ENCODE measurements at places on chromosomes 5 and 9.

- DNase-seq = no peak
Observed at GRCh38 chr5:74393943-74394342, 246.6 kb downstream of the ENC1 start.

- no peak for DNase-seq
Observed at GRCh38 chr5:96768708-96769251, 39.0 kb downstream of the ERAP1 start.

DNA sequence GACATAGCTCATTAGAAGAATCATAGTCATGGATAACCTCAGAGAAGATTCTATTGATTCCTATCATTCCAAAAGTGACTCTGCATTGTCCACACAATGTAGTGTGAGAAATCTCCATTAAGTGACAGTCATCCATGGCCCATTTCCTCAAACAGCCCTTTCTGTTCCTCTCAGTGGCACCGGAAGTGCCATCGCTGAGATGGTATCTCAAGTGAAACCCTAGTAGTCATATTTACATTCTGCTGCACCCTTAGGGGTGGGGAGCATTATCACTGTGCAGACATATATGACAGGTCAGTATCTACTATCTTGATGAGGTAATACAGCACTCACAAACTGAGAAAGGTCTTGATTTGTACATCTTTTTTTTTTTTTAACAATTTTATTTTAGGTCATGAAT lies 55.4 kb upstream of the MIER3 start:
- no peak for DNase-seq

DNA sequence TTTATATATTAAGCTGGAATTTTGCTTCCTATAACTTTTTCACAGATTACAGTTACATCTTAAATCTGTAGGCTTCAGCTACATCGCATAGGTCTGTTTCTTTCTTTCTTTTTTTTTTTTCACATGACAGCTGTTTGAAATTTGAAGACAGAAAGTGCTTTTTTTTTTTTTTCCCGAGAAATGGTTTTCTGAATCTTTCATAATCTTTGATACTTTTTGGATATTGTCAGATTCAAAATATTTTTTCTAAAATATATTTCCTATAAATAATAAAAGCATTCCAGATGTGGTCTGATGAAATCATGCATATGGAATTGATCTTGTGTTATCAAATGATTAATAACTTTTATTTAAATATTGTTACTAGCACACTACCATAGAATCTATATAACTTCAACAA lies 212.2 kb downstream of the TAF11L14 start:
- no peak for DNase-seq

- peak; percentile 98 for DNase-seq
Observed at GRCh38 chr5:32193591-32193990, 19.5 kb upstream of the GOLPH3 start.

DNA sequence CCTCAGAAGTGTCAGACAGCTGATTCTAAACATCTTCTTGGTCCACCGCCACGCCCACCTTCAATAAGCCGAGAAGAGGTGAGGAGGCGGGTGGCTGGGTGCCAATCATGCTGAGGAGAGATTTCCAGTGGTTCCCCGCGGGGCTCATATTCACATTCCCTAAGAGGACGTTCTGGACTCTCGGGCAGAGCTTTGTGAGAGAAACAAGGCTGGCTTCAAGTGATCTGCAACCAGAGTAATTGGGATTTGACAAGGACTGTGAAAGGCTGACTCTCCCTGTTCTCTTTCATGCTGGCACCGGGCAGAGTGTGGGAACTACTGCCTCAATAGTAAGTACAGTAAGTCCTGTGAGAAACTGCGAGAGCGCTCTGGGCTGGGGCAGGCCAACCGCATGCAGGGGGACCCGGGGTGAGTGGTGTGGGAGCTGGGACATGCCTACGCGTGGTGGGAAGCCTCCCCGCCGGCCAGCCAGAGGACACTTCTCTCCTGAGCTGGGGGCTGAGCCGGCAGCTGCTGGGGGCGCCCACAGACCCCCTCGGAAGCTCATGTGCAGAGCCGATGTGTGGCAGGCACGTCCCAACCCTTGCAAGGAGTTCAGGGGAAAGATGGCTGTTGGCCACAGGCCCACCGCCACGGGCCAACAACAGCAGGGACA lies 110.9 kb downstream of the LIFR start:
- DNase-seq = no peak

DNA sequence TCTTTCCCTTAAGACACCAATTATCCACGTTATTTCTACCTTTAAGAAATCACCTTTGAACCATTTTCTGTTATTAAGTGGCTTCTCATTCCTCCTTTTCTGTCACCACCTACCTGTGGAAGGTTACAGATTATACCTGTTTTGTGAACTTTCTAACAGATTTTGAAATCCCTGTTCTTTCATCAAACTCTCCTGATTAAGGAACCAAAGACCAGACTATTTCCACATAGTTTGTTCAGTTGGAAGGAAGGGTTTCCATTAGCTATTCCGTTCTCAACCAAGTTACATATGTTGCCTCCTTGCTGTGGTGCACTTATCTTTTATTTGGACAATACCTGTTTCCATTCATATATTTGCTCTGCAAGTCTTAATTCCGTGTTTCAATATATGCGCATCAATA lies 343.6 kb downstream of the ADGRV1 start:
- DNase-seq = no peak

GRCh38 chr9:132990781-132991180 lies 12.3 kb downstream of the GFI1B start:
- no peak for DNase-seq

GRCh38 chr5:33840927-33841547 lies 50.8 kb downstream of the ADAMTS12 start:
- peak; percentile 17 for DNase-seq

DNA sequence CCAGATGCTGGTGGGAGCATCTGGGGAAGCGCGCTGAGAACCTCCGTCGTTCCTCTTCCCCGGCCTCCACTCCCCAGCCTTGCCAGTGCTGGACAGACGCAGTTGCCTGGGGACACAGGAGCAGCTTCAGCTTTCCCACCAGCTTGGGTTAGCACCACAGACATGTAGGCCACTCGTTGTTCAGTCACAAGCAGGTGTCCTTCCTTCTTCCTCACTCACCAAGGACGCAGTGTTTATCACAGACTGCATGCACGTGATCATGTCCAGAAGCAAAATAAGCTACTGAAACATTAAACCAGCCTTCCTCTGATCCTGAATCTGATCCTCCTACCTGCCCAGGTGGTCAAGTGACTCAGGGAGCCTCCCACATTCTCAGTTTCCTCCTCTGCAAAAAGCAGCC lies 232.9 kb downstream of the SYK start:
- no peak for DNase-seq

DNA sequence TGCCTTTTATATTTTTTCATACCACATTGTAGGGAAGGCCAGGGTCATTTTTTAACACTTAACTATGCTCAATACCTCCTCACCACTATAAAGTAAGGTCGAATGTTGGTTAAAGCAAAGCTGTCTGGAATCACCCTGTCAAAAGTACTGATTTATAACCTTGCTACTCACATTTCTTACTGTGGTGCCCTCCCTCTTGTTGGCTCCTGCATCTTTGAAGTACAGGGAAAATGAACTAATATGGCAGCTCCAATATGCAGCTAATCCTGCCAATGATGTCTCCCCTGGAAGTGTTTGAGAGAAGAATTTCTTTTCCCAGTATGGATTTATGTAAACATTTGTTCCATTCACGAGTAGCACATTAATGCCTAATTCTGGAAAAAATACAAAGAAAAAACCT lies 108.4 kb upstream of the RPS23 start:
- DNase-seq = no peak

DNA sequence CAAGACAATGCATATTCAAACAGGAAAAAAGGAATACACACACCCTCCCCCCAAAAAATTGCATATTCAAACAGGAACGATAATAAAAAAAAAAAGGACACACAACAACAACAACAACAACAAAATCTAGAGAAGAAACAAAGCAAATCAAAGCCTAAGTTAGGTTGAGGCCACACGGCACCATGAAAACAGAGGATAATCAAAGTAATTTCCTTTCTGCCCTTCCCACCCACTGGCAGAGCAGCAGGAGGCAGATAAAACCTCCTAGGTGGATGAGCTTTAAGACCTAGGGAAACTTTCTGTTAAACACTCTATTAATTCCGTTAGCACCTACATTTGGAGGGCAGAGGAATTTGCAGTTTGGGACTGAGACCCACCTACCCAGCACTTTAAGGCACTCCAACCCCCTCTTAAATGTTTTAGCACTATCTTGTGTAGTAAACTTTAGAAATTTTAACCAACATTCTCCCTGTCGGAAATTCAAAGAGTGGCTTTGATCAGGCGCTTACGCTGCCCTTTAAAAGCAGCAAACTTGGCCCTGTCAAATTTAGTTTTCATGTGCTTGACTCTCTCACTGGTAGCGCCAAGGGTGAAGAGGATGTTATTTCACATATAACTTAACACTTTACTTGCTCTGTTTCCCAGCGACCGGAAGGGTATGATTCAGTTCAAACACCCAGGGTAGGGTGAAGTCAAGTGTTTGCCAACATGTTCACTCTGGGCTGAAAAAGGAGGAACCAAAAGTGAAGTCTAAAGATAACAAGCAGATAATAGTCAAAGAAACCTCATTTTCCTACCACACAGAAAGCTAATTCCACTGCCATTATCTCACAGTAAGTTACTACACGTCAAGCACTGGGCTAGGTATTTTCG lies 9.2 kb downstream of the ENC1 start:
- peak; percentile 90 for DNase-seq

- DNase-seq = no peak
Observed at GRCh38 chr9:117682955-117683710, 21.1 kb upstream of the TLR4 start.

DNA sequence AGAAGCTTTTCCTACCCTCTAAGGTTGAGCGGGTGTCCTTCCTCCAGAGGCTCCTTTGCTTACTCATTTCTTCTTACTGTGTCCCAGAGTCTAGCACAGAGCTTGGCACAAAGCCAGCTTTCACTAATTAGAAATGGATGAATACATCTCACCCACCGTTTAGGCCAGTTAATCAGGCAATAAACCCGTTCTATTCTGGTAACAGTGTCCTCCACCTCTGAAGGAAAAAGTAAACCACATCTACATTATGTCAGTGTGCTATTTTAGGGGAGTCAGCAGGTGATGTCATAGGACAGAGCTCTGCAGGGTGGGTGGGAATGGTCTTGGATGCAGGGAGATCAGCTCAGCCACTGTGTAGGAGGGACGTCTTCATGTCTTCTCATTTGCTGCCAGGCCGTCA lies 109.2 kb downstream of the OSTF1 start:
- DNase-seq = peak; percentile 39

GRCh38 chr9:132293145-132293721 lies 61.6 kb downstream of the SETX start:
- peak; percentile 55 for DNase-seq

DNA sequence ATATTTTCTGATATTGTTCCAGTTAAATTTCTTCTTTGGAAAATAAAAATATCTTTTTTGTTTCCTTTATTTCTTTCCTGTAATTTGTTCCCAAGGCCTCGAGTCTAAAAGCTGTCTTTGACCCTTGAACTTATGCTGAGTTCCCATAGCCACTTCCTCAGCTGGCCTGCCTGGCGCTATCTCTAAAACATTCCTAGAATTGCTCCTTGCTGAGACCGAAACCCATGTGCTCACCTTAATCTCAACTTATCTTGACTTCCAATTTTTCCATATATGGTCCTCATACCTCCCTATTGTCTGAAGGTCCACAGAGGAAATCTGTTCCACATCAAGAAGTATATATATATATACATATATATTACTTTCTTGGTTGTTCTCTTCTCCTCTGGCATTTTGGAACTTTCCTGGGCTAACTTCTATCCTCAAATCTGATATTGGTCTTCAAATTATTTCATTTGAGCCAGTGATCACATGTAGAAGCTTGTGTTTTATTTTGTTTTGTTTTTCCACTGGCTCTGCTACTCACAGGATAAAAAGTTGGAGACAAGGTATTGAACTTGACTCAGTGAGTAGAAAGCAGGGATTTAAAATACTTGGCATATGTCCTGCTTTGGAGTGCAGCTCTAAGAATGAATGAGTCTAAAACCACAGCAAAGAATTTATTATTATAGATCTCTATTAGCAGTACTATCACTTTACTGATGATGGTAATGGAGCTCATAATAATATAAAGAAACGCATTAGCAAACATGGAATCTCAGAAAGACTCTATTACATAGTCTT lies 45.2 kb downstream of the ENC1 start:
- DNase-seq = no peak

DNA sequence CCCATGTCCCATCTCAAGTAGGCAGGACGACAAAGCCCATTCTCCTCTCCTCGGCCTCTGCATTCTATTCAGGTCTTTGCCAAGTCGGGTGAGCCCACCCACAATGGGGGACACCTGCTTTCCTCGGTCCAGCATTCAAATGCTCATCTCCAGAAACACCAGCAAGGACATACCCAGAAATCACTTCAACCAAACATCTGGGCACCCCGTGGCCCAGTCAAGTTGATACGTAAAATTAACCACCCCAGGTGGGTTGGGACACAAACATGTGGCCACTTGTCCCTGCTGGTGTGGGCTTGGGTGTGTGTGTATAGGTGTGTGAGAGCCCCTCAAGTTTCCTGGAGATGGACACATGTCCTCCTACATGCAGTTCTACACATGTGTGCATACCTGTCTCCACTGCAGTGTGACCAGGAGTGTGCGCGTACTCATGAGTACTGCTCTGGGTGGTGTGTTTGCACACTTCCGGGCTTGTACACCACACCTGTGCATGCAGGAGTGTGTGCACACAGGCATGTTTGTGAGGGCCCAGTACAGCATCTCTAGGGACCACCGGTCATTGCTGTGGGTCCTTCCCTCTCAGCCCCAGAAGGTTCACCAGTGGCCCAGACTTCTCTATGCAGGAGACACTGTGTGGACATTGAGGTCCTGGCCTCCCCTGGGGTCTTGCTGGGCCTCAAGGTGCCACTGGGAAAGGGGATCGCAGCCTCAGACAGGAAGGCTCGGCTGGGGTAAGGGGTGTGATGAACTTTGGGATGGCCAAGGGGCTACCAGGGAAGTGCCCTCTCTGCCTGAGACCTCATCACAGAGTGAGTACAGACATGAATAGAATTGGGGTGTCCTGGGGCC lies 35.4 kb upstream of the RXRA start:
- no peak for DNase-seq

DNA sequence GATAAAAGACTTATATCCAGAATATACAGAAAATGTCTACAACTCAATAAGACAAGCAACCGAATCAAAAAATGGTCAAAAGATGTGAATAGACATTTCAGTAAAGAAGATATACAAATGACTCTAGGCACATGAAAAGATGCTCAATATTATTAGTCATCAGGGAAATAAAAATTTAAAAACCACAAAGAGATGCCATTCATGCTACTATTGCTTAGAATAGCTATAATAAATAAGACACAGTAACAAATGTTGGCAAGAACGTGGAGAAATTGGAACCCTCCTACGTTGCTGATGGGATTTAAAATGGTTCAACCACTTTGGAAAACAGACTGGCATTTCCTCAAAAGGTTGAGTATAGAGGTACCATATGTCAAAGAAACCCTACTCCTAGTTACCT lies 39.8 kb downstream of the POLK start:
- DNase-seq = no peak

- no peak for DNase-seq
Observed at GRCh38 chr9:100933656-100934055, 94.9 kb upstream of the PLPPR1 start.

DNA sequence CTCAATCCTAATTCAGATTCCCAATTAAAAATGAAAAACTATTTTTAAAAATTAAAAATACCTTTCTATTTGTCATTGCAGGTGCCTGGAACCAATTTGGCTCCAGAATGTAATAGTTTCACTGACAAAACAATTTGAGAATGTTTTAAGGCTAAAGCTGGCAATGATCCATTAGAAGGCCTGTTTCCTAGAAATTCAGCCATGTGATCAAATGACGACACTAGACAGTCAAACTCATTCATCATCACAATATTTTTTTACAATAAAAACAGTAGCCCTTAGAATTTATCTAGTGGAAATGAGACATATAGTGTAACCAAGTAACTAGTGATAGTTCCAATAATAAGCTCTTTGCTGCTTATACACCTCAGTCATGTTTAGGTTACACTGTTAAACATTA lies 75.4 kb upstream of the MAP3K1 start:
- DNase-seq = peak; percentile 37

Measured in common myeloid progenitor, CD34-positive (primary cell).